ENCODE measurements at places on chromosomes 4 and X.
A peak's percentile ranks its signal among the peaks of the same experiment; 100 is the strongest.

GRCh38 chr4:17313194-17313593 lies 198.7 kb downstream of the QDPR start:
- DNase-seq, result no peak

- DNase-seq, result no peak
Measured at GRCh38 chr4:110663738-110664444, 41.0 kb upstream of the PITX2 start.

DNA sequence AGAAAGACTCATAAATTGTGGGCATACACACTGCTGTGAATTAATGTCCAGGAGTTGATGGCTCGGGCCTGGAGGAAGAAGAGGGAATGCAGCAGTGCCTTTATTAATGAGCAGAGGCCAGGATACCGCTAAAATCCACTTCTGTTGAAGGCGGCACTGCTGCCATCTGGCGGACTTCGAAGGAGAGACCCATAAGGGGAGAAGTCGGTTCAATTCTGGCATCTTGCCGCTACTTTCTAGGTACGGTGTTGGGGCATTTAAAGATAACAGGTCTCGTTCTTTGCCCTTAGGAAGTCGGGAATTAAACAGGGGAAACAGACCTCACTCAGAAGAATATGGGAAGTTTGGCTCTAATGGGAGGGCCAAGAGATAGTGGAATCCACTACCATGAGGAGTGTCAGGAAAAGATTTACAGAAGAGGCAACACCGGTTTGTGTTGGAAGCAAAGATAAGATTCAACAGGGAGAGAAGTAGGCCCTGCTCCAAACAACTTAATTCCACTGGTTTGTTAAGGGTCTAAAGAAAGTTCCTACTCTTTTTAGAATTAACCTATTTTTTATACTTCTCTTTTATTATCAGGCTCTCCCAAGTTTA lies 133.6 kb upstream of the GIMD1 start:
- peak; percentile 18 for DNase-seq

DNA sequence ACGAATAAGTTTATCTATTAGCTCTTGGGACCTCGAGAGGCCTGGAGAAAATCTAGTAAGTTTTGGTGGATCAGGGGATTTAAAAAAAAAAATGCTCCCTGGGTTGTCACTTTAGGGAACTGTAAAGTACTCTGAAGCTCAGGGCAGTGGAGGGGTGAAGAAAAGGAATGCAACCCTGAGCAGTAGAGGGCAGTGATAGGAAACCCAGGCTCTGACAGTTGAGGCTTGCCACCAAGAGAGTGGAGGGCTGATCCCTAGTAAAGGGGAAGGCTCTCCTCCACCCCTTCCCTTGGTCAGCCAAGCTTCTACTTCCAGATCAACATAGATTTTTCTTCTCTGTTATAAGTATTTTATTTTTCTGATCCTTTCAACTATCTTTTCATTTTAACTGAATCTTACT lies 73.1 kb downstream of the FBXO8 start:
- DNase-seq, result no peak

DNA sequence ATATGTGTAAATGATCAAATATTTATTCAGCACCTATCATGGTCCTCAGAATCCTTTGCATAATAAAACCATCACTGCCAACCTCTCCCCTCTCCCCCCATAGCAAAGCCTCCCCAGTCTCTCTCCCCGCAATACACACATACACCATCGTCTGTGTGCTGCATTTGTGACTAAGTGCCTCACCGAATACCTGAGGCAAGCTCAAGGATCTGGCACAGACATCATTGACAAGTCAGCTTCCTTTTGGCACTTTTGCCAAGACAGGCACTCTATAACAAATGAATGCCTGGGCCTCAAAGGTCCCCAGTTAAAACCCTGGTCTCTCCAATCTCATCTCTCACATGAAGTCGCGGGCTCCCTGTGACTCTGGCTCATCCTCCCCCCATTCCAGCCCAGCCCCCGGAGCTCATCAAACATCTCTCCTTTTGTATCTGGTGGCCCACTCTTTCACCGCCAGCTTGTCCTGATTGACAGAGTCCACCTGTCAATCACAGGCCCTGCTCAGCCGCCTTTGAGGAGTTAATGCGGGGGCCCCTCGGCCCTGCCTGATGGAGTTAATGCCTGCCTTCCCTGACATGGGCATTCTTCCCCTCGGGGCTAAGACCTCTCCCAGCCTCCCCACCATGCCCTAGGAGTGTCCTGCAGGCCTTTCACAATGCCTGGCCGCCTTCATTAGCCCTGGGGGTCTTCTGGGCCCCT lies 135.8 kb upstream of the ATP6AP2 start:
- DNase-seq, result no peak

DNA sequence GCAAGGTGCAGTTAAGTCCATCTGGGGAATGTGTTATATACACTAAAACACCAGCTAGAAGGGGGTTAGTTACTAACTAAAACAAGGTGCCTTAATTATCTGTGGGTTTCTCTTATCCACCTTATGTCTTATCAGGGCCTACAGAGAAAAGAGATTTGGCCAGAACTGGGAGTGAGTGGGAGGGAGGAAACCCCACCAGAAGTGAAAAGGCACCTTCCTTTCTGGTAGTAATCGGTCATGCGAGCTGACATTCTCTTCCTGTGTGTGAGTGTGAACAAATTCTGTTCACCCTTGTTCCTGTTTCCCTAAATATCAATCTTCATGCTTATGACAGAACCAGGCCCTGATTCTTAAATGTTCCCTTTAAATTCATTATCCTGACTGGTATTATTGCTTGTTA lies 43.5 kb downstream of the SRPX2 start:
- DNase-seq, result no peak

DNA sequence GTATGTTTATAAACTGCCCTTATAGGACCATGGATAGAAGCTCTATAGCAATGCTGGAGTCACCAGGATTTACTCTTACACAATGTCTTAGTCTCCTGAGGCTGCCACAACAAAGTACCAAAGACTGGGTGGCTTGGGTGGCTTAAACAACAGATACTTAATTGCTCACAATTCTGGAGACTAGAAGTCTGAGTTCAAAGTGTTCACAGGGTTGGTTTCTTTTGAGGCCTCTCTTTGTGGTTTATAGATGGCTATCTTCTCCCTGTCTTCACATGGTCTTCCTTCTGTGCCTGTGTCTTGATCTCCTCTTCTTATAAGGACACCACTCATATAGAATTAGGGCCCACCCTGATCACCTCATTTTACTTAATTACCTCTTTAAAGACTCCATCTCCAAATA lies 2.0 kb upstream of the TRPC3 start:
- DNase-seq, result no peak

- DNase-seq, result no peak
Measured at GRCh38 chr4:88526221-88526815, 2.7 kb upstream of the PYURF start.

GRCh38 chrX:30597216-30598012 lies 19.8 kb upstream of the TASL start:
- no peak for DNase-seq

- no peak for DNase-seq
Measured at GRCh38 chrX:9114245-9114644, 80.3 kb upstream of the FAM9B start.

DNA sequence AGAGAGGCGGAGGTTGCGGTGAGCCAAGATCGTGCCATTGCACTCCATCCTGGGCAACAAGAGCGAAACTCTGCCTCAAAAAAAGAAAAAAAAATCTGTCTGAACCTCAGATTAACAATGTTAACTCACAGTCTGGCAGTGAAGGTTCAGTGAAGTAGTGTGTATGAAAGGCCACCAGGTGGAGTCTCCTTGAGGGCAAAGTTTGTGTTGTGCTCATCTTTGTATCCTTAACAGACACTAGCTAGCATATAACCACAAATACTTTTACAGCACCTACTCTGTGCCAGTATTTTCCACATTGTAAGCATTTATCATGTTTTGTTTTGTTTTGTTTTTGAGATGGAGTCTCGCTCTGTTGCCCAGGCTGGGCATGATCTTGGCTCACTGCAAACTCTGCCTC lies 46.0 kb upstream of the MGST2 start:
- DNase-seq, result no peak

DNA sequence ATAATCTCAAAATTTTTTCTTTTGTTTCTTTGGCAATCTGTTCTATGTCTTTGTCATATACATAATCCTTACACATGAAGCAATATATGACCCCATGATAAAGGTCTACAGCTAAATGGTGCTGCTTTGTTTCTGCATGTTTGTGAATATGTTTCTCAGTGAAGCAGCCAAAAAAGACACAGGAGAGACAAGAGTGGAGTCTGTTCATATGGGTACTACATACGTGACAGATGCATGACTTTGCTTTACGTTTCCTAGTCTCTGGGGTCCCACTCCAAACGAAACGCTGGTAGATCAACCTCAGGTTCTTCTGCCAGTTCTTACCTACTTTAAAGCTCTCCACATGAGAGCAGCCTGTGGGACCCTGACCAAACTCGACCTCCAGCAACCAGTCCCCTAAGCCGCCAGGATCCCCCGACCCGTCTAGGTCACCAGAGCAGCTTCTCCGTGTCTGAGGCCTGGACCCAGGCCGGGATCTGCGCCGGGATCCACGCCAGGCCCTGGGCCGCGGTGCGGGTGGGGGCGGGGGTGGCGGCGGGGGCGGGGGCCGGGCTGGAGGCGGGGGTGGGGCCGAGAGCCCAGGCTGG lies 1.5 kb downstream of the USP51 start:
- no peak for DNase-seq

GRCh38 chrX:47802589-47802988 lies 34.1 kb upstream of the ZNF81 start:
- DNase-seq, result no peak

DNA sequence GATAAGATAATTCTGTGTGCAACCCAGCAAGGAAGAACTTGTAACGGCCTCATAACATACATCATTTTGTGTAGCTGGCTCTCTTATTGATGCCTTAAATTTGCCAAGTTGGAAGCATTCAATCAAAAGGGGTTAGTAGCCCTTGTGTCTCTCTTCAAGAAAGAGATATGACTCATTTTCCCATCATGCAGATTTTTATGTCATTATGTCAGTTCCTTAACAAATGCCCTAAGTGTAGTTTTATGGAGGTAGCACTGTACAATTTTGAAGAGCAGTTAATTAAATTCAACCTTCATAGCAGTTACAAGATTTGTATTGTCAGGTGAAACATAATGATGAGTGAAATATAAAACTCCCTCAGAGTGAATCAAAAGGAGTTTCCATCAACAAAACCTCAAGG lies 215.6 kb downstream of the GRIA3 start:
- DNase-seq, result no peak

GRCh38 chr4:124414276-124415040 lies 298.1 kb downstream of the ANKRD50 start:
- no peak for DNase-seq

DNA sequence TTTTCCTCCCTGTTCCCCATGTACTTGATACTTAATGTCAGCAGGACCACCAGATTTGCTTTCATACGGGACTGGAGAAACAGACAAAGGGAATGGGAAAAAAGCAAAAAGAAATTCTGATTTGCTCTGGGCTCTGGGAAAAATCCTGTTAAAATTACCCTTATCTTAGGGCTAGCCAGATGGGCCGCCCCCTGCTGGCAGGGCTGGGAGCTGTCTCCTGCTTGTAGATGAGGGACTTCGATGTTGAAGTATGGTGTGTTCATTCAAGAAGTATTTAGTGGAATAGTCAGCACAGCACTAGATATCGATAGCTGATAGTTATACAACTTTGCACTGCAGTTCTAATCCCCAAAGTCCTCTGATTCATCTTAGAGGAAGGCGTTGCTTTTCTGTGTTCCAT lies 45.8 kb downstream of the BCORL1 start:
- DNase-seq, result peak; percentile 30

- no peak for DNase-seq
Measured at GRCh38 chr4:188262464-188262863, 123.2 kb downstream of the TRIML1 start.

DNA sequence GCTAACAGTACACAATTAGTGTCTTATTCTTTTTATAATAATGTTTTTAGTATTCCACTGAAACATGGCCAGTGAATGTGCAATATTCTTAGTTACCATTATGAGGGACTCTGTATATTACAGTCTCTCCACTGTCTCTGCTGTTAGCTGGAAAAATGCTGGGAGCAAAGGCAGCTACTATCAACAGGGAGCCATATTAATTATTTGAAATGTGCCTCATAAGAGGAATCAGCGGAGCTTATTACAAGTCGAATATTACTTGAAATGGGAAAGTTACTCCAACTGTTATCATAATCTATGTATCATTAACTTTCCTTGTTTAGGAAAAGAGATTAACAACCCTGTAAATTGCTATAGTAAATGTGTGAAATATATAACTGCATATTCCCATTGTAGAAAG lies 612.0 kb downstream of the ADGRL3 start:
- DNase-seq, result no peak

DNA sequence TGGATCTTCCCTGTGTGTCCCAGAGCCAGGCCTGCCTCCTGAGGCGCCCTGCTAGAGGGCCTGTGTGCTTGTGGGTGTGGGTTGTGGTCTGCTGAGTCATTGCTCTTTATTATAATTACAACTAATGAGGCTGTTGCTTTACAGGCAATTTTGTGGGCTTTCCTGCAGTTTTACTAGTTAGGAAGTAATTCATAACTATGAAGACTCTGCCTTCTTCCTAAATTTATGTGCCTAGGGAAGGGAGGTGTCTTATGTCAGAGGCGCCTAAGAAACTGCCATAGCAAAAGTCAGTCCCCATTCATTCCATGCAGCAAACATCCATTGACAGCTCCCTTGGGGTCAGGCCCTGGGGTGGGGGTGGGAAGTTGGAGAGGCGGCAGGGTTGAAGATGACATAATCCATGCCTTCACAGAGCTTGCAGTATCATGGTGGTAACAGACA lies 359.2 kb downstream of the IDS start:
- no peak for DNase-seq
